Tongue (tissue), 3 donors: ENCODE measurements at places on chromosomes 2 and 18. TPM values are rescaled to one million over a fixed set of nuclear protein-coding genes. Genes with fewer than 3 reads are reported as not detected.

Gene IL36B
- not detected for total RNA-seq

GRCh38 chr2:95320344-95320712, 23.2 kb downstream of the KCNIP3 start:
- no peak for DNase-seq

- DNase-seq: peak; percentile 35
Measured at GRCh38 chr2:119826370-119826961, 66.7 kb downstream of the PTPN4 start.

GRCh38 chr2:62348700-62349099, 152.8 kb downstream of the B3GNT2 start:
- DNase-seq: no peak

DNA sequence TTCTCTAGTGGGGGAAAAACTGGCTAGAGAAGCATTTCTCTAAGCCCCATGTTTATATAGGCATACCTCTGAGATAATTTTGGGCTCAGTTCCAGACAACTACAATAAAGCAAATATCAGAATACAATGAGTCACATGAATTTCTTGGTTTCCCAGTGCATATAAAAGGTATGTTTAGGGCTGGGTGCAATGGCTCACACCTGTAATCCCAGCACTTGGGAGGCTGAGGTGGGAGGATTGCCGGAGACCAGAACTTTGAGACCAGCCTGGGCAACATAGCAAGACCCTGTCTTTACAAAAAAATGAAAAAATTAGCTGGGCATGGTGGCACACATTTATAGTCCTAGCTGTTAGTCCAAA, 22.2 kb downstream of the TSN start:
- peak; percentile 68 for DNase-seq

- no peak for DNase-seq
Measured at GRCh38 chr2:238527565-238527964, 100.8 kb downstream of the ASB1 start.

DNA sequence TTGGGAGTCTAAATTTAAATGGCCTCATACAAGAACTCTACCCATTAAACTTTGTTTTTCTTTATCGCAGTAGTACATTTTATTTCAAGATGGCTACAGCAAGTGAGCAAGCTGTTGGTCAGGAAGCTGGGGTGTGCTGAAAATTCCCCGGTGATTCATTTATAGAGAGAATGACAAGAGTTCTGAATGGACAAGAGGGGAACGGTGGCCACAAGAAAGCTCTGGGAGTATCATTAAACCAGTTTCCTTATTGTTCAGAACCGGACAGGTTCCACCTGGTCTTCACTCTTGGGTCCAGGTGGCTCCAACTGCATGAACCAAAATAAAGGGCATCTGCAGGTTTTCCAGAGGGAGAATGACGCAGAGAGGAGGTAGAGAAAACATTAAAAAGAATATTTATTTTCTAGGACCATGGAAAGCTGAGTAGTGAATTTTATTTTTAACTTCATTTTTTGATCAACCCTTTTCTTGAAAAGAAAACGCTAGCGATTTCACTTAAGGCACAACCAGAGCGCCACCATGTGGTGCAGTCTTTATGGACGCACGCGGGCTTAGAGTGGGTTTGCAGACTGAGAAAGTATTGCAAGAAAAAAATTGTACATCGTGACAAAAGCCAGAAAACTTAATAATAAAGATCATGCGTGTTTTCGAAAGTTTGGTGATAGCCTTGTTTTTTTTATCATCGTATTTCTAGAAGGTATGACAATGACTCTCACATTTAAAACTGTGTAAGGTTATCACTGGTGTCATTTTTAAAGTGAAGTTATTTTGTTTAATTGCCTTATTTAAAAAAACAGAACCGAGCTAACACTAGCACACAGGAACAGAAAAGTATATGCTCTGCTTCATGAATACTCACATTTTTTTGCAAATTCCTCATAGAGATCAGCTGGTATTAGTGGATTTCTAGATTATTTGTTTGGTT, 97.9 kb upstream of the NOL4 start:
- DNase-seq: peak; percentile 85

GRCh38 chr18:76518860-76519538, 24.0 kb upstream of the ZNF516 start:
- DNase-seq: peak; percentile 78

Gene DSG4
- total RNA-seq: not detected
